Activated effector memory CD4-positive, alpha-beta T cell treated with anti-CD3 and anti-CD28 coated beads, Interleukin-2, amount 50 U/mL, for 16 hours (primary cell): ENCODE measurements at places on chromosomes 12 and 14.

DNA sequence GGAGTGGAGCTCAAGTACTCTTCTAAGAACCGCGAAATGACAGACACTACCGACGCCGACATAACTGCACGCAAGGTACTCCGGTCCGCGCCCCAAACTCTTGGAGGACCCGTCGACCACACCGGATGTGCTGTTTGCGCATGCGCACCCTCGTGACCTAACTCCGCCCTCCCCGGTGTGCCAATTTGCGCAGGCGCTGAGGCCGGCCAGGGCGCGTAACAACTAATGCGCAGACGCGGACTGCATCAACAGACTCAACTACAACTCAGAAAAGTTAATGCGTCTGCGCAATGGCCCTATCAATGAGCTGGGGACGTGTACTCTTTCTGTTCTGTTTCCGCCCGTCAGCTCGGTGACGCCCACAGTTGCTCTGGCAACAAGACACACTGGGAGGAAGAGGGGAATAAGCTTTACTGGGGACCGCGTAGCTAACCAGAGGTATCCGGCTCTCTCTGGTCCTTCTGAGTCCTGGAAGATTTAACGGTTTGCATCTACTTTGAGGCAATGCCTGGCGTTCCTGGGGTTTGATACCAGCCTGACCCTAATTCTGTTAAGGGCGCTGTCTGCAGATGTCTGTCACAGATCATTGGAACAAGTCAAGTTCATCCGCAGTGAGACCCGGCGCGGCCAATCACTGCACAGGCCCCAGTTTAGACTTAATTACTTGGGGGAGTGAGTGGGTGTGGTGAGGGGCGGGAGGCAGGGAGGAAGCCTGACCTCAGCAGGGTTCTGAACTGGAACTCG is at the start of gene DAD1:
Gene DAD1, minus strand, starts transcription at position 129 of the 744 bp plus-strand sequence. Its CDS starts 67 bp downstream, at position 62.
- peak; percentile 100 for DNase-seq

GRCh38 chr14:55332654-55333570 is 61.7 kb downstream of the FBXO34 start:
- DNase-seq, result no peak

- no peak for DNase-seq
Observed at GRCh38 chr12:77584860-77585259, 245.8 kb upstream of the NAV3 start.

DNA sequence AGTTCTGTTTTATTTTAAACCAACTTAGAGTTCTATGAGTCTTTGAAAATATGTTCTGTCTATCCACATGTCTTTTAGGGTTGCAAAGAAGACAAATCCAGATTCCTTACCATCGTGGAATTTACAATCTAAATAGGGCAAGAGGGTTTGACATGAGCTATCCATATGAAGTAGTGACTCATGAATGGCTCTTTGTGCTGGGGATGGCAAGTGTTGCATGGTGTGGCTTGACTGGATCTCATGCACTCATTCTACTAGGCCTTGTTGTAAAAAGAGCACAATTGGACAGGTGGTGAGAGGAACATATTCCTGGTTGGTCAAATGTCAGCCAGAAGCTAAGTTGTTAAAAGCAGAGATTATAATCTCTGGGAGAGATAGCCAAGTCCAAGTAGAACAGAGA is 509.1 kb downstream of the DIO2 start:
- DNase-seq, result no peak

DNA sequence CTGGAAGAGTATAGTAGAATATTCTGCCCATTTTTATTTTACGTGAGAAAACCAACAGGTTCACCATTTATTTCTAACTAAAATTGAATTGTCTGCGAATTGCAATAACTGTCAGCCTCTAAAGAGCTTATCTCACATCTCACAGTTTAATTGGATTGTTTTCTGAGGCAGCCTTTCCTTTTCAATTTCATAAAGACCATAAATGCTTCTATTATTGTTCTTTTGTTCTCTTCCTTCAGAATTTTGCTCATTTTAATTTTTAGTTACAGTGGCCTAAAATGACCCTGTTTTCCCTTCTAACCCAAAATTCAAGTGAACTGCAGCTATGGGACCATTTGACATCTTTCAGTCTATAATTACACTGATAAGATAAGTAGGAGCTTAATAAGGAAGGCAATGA is 147.6 kb downstream of the KLHL28 start:
- no peak for DNase-seq

GRCh38 chr12:77679686-77680085 is 151.0 kb upstream of the NAV3 start:
- no peak for DNase-seq

DNA sequence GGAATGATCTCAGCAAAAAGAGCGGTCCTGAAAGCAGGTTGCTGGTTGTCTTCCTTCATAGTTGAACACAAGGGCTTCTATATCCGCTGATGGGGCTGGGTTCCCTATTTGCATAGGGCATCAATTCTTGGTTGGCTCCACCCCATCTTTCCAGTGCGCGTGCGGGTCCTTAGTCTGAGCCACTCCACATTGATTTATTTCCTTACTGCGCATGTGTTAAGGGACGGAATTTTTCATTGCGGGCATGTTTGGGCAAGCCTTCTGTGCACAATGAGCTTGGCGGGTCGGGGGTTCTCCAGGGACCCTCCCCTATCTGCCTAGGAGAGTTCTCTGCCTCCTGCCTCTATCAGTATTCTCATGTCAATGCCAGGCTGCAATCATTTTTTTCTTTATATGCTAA is 21.2 kb upstream of the DLGAP5 start:
- DNase-seq, result no peak

DNA sequence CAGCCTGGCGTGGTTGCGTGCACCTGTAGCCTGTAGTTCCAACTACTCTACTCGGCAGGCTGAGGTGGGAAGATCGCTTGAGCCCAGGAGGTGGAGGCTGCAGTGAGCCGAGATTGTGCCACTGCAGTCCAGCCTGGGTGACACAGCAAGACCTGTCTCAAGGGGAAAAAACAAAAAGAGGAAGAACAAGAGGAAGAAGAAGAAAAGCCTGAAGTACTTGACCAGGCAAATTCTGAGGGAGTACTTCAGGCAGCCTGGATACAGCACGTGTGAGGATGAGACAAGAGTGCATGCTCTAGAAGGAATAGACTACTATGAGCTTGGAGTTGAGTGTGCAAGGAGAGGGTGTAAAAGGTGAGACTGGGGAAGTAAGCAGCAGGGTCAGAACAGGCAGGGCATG is 1.8 kb downstream of the GDF3 start:
- DNase-seq, result no peak

- DNase-seq, result no peak
Observed at GRCh38 chr12:46659824-46660223, 166.0 kb downstream of the SLC38A4 start.

- no peak for DNase-seq
Observed at GRCh38 chr14:101535232-101535631, 26.1 kb upstream of the DIO3 start.

- no peak for DNase-seq
Observed at GRCh38 chr12:27530157-27530922, 6.3 kb downstream of the PPFIBP1 start.

- no peak for DNase-seq
Observed at GRCh38 chr12:65891987-65892481, 67.8 kb downstream of the HMGA2 start.

- no peak for DNase-seq
Observed at GRCh38 chr14:52700701-52701172, 5.4 kb upstream of the ERO1A start.

GRCh38 chr14:76337635-76338545 is 38.0 kb upstream of the ESRRB start:
- DNase-seq, result no peak
